CD4-positive, alpha-beta T cell treated with Interleukin-15 for 4 hours (primary cell): ENCODE measurements at places on chromosomes 12 and 14.

DNA sequence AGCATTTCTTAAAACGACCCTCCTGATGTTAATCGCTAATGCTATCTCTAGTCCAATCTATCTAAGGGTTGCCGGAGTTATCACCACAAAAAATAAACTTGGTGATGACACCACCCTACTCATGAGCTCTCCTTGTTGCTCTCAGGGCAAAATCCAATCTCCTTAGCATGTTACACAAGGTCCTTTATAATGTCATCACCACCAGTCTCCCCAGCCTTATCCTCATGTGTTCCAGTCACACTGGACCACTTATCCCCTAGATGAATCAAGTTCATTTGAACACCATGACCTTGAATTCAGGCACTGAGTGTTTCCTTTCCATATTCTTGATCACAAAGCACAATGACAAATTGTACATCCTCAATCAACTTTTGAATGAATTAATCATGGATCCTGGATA lies 19.0 kb upstream of the DRAM1 start:
- no peak for DNase-seq

DNA sequence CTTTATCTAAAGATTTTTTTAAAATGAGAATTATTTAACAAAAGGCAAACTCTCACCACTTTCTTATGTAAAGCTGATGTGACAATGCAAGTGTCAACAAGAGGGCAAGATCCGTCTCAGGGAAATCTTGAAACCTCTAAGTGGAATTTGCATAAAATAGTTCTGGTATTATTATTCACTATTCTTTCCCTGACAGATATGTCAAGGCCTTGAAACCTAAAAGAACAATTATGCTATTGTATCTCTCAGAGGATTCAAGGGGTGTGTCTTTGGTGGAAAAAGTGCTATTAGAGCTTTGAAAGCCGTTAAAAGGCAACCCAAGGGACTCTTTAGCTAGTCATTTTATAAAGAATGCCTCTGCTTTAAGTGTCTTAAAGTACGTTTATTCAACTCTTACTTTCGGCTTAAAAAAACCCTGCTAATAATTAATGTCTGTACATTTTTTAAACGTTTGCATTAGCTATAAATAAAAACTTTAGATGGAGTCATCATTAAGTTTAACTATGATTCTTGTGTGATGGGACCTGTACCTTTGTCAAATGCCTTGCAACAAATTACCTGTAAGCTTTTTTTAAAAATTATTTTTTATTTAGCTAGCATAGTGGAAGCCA lies 585.5 kb downstream of the VRK1 start:
- DNase-seq: no peak

- DNase-seq: no peak
These were observed 58.7 kb downstream of the CLIP1 start for GRCh38 chr12:122363782-122364181.

DNA sequence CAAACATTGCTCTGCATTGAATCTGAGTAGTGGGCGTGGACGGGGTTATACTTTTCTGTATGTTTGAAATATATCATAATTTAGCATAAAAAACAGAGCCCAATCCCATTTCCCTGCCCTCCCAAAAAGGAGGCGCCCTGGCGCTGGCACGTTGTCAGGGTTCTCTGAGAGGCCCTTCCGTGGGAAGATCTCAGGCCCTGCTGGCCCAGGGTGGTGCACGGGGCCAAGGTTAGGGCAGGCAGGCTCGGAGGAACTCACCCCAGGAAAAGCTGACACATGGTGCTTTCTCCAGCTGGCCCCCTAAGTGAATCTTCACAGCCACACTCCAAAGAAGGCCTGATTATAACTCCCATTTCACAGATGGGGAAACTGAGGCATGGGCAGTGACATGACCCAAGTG lies 17.2 kb downstream of the DIO3 start:
- no peak for DNase-seq

- peak; percentile 73 for DNase-seq
These were observed 1.7 kb downstream of the SINHCAF start for GRCh38 chr12:31324116-31324844.

- DNase-seq: no peak
These were observed 87.9 kb downstream of the USP15 start for GRCh38 chr12:62347922-62348650.

GRCh38 chr14:61212546-61212945 lies 68.6 kb downstream of the TMEM30B start:
- DNase-seq: no peak

GRCh38 chr12:42979746-42980145 lies 390.2 kb upstream of the PRICKLE1 start:
- DNase-seq: no peak
